ENCODE measurements at places on chromosomes 4 and X. TPM values are rescaled to one million over a fixed set of nuclear protein-coding genes. Genes with fewer than 3 reads are reported as not detected.
A peak's percentile ranks its signal among the peaks of the same experiment; 100 is the strongest.

DNA sequence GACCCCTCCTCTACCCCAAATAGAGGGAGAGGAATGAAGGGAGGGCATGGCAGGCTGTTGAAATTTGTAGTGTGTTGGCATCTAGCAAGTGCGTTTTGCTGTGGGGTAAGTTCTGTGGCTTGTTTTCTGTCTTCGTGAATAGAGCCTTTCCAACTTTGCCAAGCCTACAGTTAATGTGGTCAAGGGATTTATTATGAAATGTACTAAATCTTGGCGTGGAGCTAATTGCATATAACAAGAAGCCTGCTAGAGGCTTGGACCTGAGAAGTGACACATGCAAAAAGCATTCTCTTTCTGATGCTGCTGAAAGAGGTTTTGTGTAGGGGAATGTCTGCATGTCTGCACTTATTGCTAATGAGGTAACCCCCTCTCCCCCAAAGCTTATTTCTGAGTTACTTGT lies 132.2 kb downstream of the BMPR1B start:
- H3K27ac ChIP-seq: no peak overlapping the region
- H3K4me1 ChIP-seq: no peaks in the 10 kb centered on the region

DNA sequence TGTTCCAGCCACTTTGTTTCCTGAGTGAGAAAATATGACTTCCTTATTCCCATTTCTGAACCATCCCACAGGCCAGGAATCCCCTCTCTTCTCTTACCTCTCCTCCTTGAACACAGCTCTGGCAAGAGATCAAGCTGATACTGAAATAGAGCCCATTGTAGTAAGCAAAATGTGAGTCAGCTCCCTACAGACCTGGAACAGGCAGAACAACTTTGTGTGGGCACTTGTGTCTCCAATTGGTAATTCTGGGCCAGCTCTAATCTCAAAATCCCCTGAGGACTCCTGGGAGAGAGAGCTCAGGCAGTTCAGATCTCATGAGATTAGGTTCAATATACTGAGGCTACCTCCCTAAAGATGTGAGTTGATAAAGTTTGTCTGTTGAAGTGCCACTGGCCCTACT lies 213.5 kb downstream of the GUCY2F start:
- no peak overlapping the region for H3K27ac ChIP-seq
- H3K4me1 ChIP-seq: no peaks in the 10 kb centered on the region
- H3K4me3 ChIP-seq: no peak overlapping the region
- DNase-seq: no peak

DNA sequence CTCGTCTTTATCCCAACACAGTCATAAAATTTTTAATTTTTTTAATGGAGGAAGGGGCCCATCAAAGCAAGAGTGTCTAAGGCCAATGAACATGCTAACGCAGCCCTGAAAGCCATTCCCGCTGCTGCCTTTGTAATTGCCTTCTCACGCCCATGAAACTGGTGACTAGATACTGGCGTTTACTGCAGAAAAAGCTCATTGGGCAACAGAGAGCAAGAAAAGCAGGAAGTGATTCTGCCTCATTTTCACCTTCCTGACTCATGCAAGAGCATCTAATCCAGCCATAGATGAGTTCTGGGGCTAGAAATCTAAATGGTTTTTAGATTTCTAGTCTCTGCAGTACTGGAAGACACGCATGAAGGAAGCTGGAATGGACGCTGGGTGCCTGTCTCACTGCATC lies 72.5 kb downstream of the ANXA3 start:
- no peaks in the 10 kb centered on the region for H3K27me3 ChIP-seq
- H3K4me1 ChIP-seq: no peaks in the 10 kb centered on the region
- H3K36me3 ChIP-seq: no peaks in the 10 kb centered on the region
- H3K4me3 ChIP-seq: no peak overlapping the region
- DNase-seq: no peak

- H3K27me3 ChIP-seq: no peaks in the 10 kb centered on the region
- H3K27ac ChIP-seq: no peak overlapping the region
- H3K36me3 ChIP-seq: no peaks in the 10 kb centered on the region
- no peak overlapping the region for H3K4me3 ChIP-seq
- no peaks in the 10 kb centered on the region for H3K4me1 ChIP-seq
- no peak for DNase-seq
Measured at GRCh38 chr4:113822555-113823290, 61.2 kb upstream of the CAMK2D start.

DNA sequence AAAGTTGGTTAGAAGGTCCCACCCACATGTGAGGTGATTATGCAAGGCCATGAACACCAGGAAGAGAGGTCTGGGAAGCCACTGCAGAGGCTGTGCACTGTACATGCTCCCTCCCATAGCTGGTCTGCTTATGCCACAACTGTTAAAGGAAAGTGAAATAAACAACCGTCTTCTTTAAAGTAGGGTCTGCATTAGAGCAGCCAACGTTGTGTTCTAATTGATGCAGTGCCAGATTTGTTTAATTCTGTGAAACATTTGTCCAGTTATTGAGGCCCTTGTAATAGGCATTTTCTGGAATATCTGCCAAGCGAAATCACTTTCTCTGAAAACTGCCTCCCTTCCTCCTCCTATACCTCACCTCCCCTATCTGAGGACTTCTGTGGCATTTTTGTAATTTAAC lies 224.0 kb upstream of the LNX1 start:
- no peaks in the 10 kb centered on the region for H3K36me3 ChIP-seq
- H3K27ac ChIP-seq: no peak overlapping the region
- no peaks in the 10 kb centered on the region for H3K27me3 ChIP-seq
- H3K4me3 ChIP-seq: no peak overlapping the region
- DNase-seq: no peak
- H3K4me1 ChIP-seq: no peaks in the 10 kb centered on the region

- H3K4me1 ChIP-seq: no peaks in the 10 kb centered on the region
- H3K27ac ChIP-seq: no peak overlapping the region
- no peaks in the 10 kb centered on the region for H3K36me3 ChIP-seq
Measured at GRCh38 chr4:175874306-175874705, 62.2 kb upstream of the GPM6A start.

- H3K27ac ChIP-seq: no peak overlapping the region
- no peaks in the 10 kb centered on the region for H3K4me1 ChIP-seq
- H3K4me3 ChIP-seq: no peak overlapping the region
- H3K27me3 ChIP-seq: no peaks in the 10 kb centered on the region
- H3K36me3 ChIP-seq: no peaks in the 10 kb centered on the region
Measured at GRCh38 chrX:50871922-50872453, 38.5 kb upstream of the BMP15 start.

GRCh38 chr4:152992027-152992426 lies 55.9 kb downstream of the FHDC1 start:
- H3K27ac ChIP-seq: no peak overlapping the region
- H3K27me3 ChIP-seq: no peaks in the 10 kb centered on the region
- peaks cover 21% of the 10 kb centered on the region for H3K4me1 ChIP-seq
- H3K4me3 ChIP-seq: no peak overlapping the region
- no peak for DNase-seq
- no peaks in the 10 kb centered on the region for H3K36me3 ChIP-seq

DNA sequence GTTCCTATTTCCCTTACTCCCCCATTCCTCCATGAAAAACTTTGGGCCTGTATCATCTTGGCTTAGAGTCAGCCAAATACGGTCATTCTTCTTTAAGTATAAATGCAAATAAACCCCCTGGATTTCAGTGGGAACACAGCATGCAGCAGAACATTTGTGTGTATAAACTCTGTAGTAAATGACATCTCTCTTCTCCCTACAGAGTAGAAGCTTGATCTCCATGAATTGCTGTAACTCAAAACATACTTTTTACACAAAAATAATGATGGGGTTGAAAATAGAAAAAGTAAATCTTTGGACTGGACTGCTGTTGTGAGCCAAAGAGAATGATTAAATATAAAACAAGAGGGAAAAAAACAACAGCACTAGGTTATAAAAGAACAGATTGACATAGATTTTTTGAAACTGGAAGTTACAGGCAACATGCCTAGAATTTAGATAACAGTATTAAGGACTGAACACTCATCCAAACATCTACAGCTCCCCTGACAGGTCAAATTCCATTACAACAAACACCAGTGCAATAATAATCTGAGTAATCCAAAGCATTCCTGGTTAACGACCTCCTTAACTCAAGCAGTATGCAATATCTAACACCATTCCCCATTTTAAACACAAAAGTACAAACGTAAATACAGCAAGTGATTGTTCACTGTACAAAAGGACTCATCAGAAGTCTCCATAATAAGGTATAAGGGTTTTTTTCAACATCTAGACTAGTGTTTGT lies 30.7 kb downstream of the TSPAN5 start:
- H3K4me3 ChIP-seq: no peak overlapping the region
- H3K36me3 ChIP-seq: no peaks in the 10 kb centered on the region

- DNase-seq: no peak
- no peak overlapping the region for H3K4me3 ChIP-seq
- H3K27me3 ChIP-seq: no peaks in the 10 kb centered on the region
- H3K36me3 ChIP-seq: no peaks in the 10 kb centered on the region
- H3K27ac ChIP-seq: no peak overlapping the region
Measured at GRCh38 chr4:173076903-173077634, 91.5 kb upstream of the GALNT7 start.

- peak within 1 kb of the TSS; percentile 53 for H3K4me3 ChIP-seq
- no peak for DNase-seq
- H3K27me3 ChIP-seq: no peaks in the 10 kb centered on the region
- no peaks in the 10 kb centered on the region for H3K4me1 ChIP-seq
- H3K36me3 ChIP-seq: no peaks in the 10 kb centered on the region
Measured at GRCh38 chrX:50813843-50814661, at the start of gene SHROOM4. Gene SHROOM4 (minus strand): TSS chrX:50814194. CDS start chrX:50814018, 176 bp downstream.

DNA sequence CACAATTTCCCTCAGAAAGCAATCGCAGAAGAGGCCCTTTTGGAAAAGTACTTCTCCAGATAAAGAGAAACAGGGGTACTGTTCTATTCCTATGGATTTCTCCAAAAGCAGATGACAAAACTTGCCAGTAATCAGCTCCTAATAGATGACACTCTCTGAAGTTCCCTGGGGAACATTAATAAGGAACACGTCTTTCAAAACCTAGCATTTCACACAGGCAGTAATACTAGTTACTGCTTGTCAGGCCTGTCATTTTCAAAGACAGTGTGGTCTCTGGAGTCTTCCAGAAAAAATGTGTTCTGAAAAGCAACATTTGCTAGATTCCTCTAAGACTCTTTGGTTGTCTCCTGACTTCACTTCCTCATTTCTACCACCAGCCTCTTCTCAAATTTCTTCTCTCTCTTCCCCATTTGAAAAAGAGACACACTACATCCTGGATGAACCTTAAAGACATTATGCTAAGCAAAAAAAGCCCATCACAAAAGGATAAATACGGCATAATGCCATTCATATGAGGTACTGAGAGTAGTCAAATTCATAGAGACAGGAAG lies 47.3 kb downstream of the CHRDL1 start:
- H3K27me3 ChIP-seq: no peaks in the 10 kb centered on the region
- no peaks in the 10 kb centered on the region for H3K36me3 ChIP-seq
- H3K4me3 ChIP-seq: no peak overlapping the region
- no peak overlapping the region for H3K27ac ChIP-seq

DNA sequence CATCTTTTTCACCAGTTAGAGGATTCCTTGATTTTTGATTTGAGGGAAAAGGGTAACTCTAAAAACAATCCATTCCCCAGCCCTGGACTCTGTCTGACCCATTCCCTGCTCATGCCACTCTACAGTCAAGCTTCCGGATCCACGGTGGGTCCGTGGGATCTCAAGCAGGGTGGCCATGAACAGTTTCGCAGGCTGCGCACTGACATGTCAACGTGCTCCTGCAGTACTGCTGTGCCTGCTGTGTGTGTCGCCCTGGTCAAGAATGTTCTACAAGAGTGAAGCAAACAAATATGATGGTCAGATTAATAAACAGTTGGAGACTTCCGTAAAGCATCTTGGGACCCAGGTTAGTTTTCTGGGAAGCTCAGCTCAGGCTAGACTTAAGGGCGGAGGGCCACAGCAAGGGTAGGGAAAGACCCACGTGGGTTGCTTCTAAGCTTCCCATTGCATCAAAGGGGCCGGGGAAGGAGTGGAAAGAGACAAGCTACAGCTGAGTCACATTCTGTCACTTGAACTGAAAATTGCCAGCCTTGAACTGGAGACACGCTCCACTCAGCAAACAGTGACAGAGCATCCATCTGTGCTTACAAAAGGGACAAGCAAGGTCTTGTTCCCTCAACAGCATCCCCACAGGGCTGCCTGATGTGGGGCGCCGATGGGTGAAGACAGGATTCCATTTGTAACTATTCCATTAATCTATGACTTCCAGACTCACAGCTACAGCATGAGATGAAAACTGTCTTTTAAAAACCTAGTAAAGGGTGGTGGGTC lies 81.8 kb downstream of the MTMR1 start:
- H3K4me1 ChIP-seq: no peaks in the 10 kb centered on the region
- H3K27me3 ChIP-seq: no peaks in the 10 kb centered on the region
- H3K4me3 ChIP-seq: no peak overlapping the region
- H3K27ac ChIP-seq: no peak overlapping the region
- no peaks in the 10 kb centered on the region for H3K36me3 ChIP-seq

DNA sequence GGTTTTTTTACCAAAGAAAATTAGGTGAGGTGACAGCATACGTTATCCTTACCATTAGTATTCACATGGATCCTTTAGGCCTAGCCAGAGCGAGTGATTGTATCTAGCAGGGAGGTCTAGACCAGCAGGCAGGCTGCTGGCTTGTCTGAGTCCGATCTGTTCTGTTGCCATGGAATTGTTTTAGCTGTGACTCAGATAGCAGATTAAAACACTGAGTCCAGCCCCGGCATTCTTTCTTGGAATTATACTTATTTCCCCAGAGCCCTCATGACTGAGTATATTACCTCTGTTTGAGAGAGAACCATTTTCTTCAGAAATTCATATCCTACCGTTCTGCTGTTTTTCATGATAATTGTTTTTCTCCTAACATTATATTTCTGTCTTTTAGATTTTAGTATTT lies 37.4 kb downstream of the OCRL start:
- no peaks in the 10 kb centered on the region for H3K4me1 ChIP-seq
- H3K27me3 ChIP-seq: no peaks in the 10 kb centered on the region
- H3K36me3 ChIP-seq: no peaks in the 10 kb centered on the region
- no peak overlapping the region for H3K27ac ChIP-seq
- no peak for DNase-seq
- H3K4me3 ChIP-seq: no peak overlapping the region

DNA sequence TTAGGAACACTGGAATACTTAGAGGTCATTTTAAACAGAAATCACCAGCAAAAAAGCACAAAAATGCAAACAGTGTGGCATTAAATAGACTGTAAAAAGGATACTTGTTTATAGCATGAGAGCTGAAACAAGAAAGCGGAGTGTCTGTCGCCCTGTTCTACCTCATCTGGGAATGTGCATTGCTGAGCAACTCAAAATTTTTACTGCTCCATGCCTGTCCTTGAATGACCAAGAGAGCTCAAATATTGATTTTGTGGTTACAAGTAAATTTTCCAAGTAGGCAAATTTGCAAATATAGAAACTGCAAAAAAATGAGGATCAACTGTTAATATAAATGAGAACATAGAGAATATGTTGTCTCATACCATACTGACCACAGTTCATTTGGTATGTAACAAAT lies 25.5 kb downstream of the AP1AR start:
- no peaks in the 10 kb centered on the region for H3K27me3 ChIP-seq
- H3K36me3 ChIP-seq: no peaks in the 10 kb centered on the region
- no peak overlapping the region for H3K27ac ChIP-seq
- no peaks in the 10 kb centered on the region for H3K4me1 ChIP-seq

- H3K4me1 ChIP-seq: peaks cover 51% of the 10 kb centered on the region
- H3K4me3 ChIP-seq: no peak overlapping the region
Measured at GRCh38 chr4:94517492-94517891, 65.8 kb downstream of the PDLIM5 start.

GRCh38 chr4:127214016-127214415 lies 418.7 kb upstream of the INTU start:
- H3K36me3 ChIP-seq: no peaks in the 10 kb centered on the region
- DNase-seq: no peak
- H3K4me3 ChIP-seq: no peak overlapping the region
- no peaks in the 10 kb centered on the region for H3K27me3 ChIP-seq
- H3K4me1 ChIP-seq: peaks cover 8% of the 10 kb centered on the region
- H3K27ac ChIP-seq: no peak overlapping the region

Gene GPR143
- total RNA-seq: not detected

Gene LUZP4
- not detected for total RNA-seq

Gene DUSP21
- total RNA-seq: not detected

Gene CSAG1
- not detected for total RNA-seq

Gene SPON2
- 72.2 TPM for total RNA-seq

Gene GAGE12D
- total RNA-seq: not detected

Gene NOX1
- not detected for total RNA-seq

Gene GPR82
- not detected for total RNA-seq
